Ureter (tissue), 1 donor: ENCODE measurements at places on chromosomes 6 and 20. TPM values are rescaled to one million over a fixed set of nuclear protein-coding genes. Genes with fewer than 3 reads are reported as not detected.

DNA sequence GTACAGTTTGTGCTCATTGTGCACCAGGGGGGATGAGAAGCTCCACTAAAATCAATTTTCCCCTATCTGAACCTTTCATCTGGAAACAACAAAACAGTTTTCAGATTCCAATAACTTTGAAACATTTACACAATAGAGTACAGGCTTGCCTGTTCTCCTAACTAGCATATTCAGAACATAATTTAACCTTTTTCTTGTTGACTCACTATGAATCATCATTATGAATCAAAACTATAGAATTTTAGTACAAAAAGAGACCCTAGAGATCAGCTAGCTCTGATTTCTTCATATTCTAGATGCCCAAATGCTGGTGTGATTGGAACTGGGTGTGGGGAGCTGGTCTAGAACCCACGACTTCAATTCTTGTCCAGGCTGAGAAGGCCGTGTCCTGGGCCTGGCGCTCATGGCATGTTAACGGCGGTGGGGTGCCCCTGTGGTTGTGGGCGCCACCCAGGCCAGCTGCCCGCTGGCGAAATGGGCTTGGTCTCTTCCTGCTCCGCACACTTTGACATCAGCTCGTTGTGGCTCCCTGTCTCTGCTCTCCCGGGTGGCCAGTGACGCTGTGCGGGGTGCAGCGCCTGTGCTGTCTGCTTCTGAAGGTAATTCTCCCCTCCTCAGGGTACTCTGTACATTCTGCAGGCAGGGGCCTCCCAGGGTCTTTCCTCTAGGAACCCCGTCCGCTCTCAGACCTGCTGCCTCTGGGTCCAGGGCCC lies 29.9 kb upstream of the AGPAT4 start:
- no peak for DNase-seq

DNA sequence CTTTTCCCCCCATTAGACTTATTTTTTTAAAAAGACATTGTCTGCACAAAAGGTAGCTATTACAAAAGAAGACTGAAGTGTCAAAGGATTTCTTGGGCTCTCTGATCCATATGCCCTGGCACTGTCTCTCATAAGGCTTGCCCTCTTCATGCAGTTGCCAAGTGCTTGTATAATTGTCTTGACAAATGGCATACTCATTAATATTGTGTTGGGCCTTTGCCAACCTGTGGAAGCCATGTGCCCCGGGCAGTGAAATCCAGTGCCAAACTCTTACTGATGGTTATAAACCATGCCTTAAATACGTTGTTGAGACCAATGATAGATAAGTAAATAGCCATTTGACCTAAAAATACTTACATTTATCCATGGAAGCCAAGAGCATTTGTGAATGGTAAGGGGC lies 98.1 kb downstream of the FARS2 start:
- DNase-seq = no peak

DNA sequence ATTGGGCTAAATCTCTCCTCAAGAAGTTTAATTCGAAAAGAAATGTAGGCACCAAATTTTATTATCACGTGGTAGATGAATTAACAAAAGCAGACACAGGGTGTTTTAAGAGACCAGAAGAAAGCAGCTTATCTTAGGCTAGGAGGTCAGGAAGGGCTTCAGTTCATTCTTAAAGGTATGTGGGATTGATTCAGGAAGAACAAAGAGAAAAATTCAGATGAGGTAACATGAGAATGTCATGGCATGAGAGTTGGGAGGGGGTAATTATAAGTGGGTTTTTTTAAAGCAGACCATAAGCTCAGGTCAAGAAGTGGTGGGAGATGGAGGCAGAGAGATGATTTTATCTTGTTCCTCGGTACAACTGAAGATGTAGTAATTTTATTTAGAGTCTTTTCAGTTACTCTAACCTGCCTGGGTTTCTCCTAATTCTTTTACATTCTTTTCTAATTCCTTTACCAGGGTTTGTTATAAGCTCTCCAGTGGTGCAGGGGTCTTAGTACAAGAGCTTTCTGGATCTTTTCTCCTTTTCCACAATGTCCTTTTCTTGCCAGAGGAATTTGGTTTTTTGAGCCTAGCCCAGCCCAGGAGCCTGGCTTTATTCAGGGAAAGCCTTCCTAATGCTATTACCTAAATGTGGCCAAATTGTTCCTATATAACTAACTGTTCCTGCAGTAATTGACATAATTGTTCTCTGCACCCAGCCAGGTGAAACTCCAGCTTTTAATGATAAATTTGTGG lies 474.1 kb upstream of the BTBD3 start:
- DNase-seq = no peak

- no peak for DNase-seq
Measured at GRCh38 chr20:63004607-63005364, 2.0 kb downstream of the BHLHE23 start.

- DNase-seq = no peak
Measured at GRCh38 chr20:61766921-61767610, 298.6 kb downstream of the TAF4 start.

The SLC17A1 gene
- not detected for total RNA-seq

The HSPA12B gene
- 9.7 TPM for total RNA-seq
